ENCODE measurements at places on chromosomes 2 and 18. TPM values are rescaled to one million over a fixed set of nuclear protein-coding genes. Genes with fewer than 3 reads are reported as not detected.

Gene EGR4
- not detected for total RNA-seq

Gene CCL20
- total RNA-seq = 1.0 TPM

Gene GNAL
- total RNA-seq = 3.9 TPM

Gene NDC80
- total RNA-seq = 1.4 TPM

Gene ANKRD62
- not detected for total RNA-seq

Gene MC4R
- total RNA-seq = not detected

Gene CLEC4F
- 0.17 TPM for total RNA-seq

Gene ALS2
- 23.8 TPM for total RNA-seq

Gene RAB27B
- total RNA-seq = 16.6 TPM

DNA sequence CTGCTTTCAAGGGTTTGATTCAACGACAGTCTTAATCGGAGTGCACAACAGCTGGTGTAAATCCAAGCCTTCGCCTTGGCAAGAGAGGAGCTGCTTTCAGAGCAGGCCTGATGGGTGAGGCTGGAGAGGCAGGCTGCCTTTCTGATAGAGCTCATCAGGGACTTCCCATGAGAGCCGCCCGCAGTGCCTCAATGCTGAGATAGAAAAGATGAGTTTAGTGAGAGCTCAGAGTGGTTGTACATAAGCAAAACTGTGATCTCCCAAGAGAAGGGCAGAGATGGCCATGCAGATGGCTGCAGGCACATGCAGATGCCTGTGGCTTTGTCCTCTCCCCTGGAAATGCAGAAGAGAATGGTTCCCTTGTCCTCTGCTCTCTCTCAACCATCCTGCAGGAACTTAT is 122.1 kb downstream of the ARL4C start:
- no peak for DNase-seq

DNA sequence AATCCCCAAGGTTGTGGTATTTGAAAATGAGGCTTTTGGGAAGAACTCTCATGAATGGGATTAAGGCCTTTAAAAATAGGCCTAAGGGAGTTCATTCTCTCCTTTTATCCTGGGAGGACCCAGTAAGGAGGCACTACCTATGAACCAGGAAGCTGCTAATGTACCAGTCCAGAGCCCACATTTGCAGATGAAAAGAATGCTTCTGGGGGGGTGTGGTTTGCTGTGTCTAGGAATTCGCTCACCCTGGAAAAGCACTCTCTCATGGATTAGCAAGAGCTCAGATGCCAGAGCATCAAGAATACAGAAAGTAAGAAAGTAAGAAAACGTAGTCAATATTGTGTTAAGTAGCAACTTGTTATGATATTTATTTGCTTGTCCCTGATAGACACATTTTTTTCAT is 785.7 kb upstream of the GYPC start:
- DNase-seq = no peak

DNA sequence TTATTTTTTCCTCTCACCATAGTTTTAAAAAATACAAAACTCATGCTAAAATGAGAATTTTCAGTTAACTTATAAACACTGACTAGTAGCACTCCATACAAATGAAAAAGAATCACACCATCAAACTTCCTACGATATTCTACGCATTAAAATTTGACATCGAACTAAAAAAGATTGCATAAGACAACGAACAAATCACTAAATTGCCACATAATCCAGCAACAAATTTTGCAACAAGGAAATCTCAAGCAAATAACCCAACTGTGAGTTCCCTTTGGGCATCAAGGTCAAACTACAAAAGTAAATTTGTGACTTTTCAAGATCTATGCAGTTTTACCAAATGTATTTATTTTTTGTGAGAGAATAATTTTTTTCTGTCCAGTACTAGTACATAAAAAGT is 1.5 kb downstream of the MAP3K2 start:
- DNase-seq = no peak

DNA sequence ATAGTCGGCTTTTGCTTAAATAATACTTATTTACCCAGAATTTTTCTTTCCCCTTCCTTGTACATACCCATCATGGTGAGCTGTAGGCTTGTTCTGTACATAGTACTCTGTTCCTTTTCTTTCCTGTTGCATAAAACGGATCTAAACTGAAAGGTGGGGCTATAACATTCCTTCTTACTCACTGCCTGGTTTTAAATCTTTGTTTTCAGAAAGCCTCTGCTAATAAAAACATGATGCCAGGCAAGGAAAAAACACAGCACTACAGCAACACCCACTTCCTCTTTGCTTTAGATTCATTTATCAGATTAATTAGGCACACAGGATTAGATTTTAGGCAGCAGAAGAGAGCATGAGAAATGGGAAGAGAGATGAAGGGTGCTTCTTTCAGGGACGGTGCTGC is 19.6 kb upstream of the STON1 start:
- no peak for DNase-seq

GRCh38 chr2:234003972-234004617 is 46.4 kb upstream of the SPP2 start:
- DNase-seq = no peak

- no peak for DNase-seq
These were observed 274.1 kb upstream of the CYRIA start for GRCh38 chr2:16939771-16940170.

- no peak for DNase-seq
These were observed 2.3 kb downstream of the MBOAT2 start for GRCh38 chr2:9001229-9001628.

DNA sequence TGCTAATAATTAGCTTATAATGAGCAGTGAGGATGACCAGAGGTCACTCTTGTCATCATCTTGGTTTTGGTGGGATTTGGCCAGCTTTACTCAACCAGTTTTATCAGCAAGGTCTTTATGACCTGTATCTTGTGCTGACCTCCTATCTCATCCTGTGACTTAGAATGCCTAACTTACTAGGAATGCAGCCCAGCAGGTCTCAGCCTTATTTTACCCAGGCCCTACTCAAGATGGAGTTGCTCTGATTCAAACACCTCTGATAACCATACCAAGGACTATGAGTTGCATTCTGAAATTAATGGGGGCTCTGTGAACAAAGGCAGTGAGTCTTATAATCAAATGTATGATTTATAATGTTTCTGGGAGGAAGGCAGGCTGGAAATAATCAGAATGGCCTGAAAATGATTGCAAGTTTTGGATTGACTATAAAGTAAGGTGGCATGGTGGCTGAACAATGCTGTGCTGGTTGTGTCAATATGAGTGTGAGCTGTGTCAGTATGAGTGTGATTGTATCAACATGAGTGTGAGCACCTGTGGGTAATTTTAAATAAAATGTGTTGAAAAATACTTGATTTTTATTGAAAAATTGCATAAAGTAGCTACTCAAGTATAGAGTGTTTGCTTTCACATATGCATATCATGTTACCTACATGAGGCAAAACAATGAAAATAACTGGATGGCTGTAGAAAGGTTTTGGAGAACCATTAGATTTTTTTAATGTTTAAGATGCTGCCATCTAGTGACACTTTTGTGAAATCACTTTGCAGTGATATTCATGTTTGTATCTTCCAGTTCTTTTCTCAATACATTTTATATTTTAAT is 103.0 kb downstream of the KYNU start:
- DNase-seq = no peak

- DNase-seq = no peak
These were observed 10.4 kb downstream of the DNAJC10 start for GRCh38 chr2:182726473-182726872.

GRCh38 chr18:45775743-45776142 is 49.7 kb upstream of the SIGLEC15 start:
- DNase-seq = no peak

GRCh38 chr2:62202019-62202722 is 6.3 kb downstream of the B3GNT2 start:
- no peak for DNase-seq

- DNase-seq = no peak
These were observed 36.4 kb downstream of the EMILIN2 start for GRCh38 chr18:2883076-2883735.

Data from mucosa of gallbladder (tissue), 1 donor.